Stimulated activated CD8-positive, alpha-beta memory T cell treated with anti-CD3 and anti-CD28 coated beads, Interleukin-12 subunit alpha, Interleukin-12 subunit beta, amount 100 ng/mL, for 1 hour (primary cell): ENCODE measurements at places on chromosomes 5 and 9.

DNA sequence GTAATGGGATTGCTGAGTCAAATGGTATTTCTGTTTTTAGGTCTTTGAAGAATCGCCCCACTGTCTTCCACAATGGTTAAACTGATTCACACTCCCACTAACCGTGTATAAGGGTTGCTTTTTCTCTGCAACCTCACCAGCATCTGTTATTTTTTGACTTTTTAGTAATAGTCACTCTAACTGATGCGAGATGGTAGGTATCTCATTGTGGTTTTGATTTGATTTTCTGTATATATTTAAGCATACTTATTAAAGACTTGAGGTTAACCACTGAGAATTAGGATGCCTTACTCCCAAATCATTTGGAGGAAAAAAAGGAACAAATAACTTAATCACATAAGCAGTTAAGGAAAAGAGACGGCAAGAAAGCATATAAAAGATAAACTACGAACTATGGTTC, 181.6 kb upstream of the FST start:
- no peak for DNase-seq

DNA sequence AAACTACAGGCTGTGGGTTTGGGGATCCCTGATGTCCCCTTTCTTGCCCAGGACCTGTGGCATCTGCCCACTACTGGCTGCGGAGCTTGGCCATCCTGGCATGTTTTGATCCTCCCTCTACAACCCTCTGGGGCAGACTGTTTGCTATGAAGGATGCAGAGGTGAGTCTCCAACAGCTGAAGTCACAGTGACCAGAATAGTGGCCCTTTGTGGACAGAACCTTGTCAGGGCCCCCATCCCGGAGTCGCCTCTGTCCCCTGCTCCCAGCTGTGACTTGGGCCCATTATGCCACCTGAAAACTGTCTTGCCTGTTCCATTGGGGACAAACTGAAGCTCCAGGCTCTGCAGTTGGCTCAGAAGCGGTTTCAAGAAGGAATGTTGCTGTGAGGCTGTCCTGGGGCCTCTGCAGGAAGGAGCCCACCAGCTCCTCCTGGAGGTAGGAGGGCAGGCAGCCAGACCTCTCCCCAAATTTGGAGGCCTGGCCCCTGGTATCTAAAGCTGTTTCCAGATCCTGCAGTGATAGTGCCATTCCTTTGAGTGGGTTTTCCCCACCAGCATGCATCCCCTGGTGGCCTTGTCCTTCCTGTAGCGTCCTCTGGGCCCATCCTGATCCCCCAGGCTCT, 93.3 kb downstream of the BARX1 start:
- DNase-seq: no peak

GRCh38 chr5:163916376-163916775, 411.0 kb downstream of the MAT2B start:
- no peak for DNase-seq

- no peak for DNase-seq
These were observed 77.7 kb downstream of the FOXD1 start for GRCh38 chr5:73370640-73371583.

DNA sequence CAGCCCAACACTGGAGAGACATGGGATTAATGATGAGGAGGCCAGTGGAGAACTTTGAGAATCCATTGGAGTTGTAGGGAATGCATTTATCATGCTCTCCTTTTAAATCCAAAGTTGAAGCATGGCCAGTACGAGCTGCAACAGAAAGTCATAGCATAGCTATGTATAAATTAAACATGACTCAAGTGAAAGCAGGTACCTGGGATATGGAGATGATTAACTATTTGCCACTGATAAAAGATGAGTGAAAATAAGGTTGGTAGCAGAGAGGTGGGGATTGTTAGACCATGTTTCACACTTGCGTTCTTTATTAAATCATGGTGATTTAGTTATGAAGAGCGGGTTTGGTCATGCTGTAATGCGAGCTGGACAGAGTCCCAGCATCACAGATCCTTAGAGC, 189.6 kb downstream of the ARHGEF28 start:
- no peak for DNase-seq

- no peak for DNase-seq
These were observed 12.6 kb downstream of the LMBRD2 start for GRCh38 chr5:36138900-36139683.

GRCh38 chr9:21336457-21336856, 1.3 kb upstream of the KLHL9 start:
- DNase-seq: no peak

GRCh38 chr9:125932012-125932411, 184.8 kb downstream of the PBX3 start:
- no peak for DNase-seq

GRCh38 chr5:100647461-100648230, 112.5 kb downstream of the FAM174A start:
- no peak for DNase-seq

DNA sequence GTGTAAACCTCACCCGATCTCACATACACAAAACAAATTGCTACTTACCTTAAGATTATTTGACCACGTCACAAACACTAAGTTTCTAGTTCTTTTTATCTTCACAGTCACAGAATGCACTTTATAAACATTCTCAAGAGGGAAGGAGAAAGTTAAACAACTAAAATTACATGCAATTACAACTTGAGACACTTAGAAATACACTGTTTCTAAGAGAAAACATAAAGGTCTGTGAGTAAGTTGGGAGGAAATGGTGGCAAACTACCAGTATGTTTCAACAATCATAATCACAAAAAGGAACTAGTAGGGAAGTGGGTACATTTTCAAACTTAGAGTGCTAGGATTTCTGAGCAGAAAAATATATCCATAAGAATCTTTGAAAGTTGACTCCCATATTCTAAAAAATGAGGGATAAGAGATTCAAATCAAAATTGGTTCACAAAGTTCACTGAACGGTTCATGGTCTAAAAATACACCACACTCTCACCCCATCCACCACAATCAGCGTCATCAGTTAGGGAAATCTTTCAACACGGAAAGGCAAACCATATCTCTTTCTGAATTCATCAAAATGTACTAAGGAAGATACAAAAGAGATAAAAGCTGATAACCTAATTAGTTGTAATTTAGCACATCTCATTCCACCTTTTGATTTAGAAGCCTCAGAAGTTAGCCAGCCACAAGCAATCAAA, 182.6 kb downstream of the BNC2 start:
- no peak for DNase-seq

GRCh38 chr5:163642904-163643303, 137.5 kb downstream of the MAT2B start:
- no peak for DNase-seq

GRCh38 chr9:121700165-121700831, 48.9 kb downstream of the DAB2IP start:
- DNase-seq: no peak

DNA sequence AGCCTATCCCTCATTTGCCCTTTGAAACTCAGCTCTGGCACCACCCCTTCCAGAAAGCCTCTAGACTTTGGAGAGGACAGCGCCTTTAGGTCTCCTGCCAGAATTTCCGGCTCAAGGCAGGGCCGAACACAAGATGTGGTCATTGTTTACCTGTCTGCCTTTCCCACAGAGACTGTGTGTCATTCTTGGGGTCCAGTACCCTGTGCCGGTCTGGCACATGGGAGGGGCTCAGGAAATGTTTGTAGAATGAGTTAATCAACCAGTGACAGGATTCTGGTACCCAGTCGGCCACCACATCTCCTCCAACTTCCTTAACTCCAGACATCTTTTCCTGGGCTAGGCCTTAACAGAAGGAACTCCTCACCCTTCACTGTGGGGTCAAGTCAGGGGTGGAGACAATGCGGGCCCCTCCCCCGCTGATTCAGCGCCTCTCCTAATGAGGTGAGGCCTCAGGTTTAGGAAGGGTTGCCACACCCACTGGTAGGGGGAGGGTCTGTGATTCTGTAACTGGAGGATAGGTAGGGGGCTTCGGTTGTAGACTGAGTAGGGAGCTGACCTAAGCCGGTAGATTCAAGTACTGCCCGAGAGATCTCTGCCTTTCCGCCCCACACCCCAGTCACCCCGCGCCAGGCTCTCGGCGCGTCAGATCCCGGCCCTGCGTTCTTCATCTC, 29.3 kb downstream of the PCDH1 start:
- DNase-seq: peak; percentile 6

DNA sequence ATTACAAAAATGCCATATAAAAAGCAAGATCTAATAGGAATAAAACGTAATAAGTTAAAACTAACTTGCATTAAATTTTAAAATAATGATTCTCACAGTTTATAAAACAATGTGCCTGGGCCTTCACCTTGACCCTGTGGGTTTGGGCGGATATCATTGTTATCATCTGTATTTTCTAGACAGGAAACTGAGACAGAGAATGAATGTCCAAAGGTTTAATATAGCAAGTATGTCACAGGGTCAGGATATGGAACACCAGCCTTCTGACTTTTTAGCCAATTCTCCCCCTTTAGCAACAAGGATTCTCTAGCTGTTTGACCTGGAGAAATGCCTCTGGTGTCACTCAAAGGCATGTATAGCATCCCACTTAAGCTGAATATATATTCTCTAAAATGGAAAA, 67.2 kb downstream of the ITGA1 start:
- no peak for DNase-seq
